ENCODE measurements at places on chromosomes 6 and 20. TPM values are rescaled to one million over a fixed set of nuclear protein-coding genes. Genes with fewer than 3 reads are reported as not detected.

Gene LPA
- total RNA-seq, result 4.4 TPM

DNA sequence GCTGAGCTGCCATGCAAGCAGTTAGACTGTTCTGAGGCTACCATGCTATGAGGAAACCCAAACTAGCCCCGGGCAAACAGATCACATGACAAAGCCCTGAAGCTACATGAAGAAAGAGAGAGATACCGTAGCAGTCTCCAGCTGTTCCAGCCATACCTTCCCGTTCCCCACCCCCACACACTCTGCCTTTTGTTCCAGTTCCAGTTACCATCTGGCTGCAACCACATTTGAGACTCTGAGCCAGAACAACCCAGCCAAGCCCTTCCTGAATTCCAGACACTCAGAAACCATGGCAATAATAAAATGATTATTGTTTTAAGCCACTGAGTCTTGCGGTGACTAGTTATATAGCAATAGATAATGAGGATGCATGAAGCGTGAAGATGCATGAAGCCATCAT, 28.3 kb downstream of the RIN2 start:
- no peak for DNase-seq

- no peak for DNase-seq
Measured at GRCh38 chr20:53642196-53643030, 48.8 kb upstream of the ZNF217 start.

- no peak for DNase-seq
Measured at GRCh38 chr6:25301362-25301761, 22.2 kb downstream of the CARMIL1 start.

GRCh38 chr6:75409928-75410327, 83.7 kb downstream of the FILIP1 start:
- DNase-seq, result no peak

Gene CRISP2
- 0.54 TPM for total RNA-seq

Gene FKBP1A
- total RNA-seq, result 73.8 TPM

Gene TMC2
- total RNA-seq, result 3.7 TPM
